ENCODE measurements at places on chromosomes 5 and 9.

- no peaks in the 10 kb centered on the region for H3K36me3 ChIP-seq
- H3K4me1 ChIP-seq, result no peaks in the 10 kb centered on the region
- H3K27ac ChIP-seq, result no peak overlapping the region
- DNase-seq, result no peak
Measured at GRCh38 chr9:87122947-87123685, 175.8 kb upstream of the GAS1 start.

- no peak overlapping the region for H3K27ac ChIP-seq
- DNase-seq, result peak; percentile 3
- no peaks in the 10 kb centered on the region for H3K36me3 ChIP-seq
- H3K27me3 ChIP-seq, result no peaks in the 10 kb centered on the region
- no peak overlapping the region for H3K4me3 ChIP-seq
Measured at GRCh38 chr5:25891691-25892090, 1146.7 kb downstream of the CDH9 start.

GRCh38 chr5:1366514-1366913, 21.6 kb upstream of the CLPTM1L start:
- DNase-seq, result no peak
- H3K4me1 ChIP-seq, result no peaks in the 10 kb centered on the region
- H3K27ac ChIP-seq, result no peak overlapping the region
- H3K27me3 ChIP-seq, result no peaks in the 10 kb centered on the region
- H3K4me3 ChIP-seq, result no peak overlapping the region

GRCh38 chr5:136638084-136638483, 272.7 kb upstream of the TRPC7 start:
- no peaks in the 10 kb centered on the region for H3K27me3 ChIP-seq
- H3K4me3 ChIP-seq, result no peak overlapping the region
- DNase-seq, result peak; percentile 15
- no peaks in the 10 kb centered on the region for H3K4me1 ChIP-seq
- no peaks in the 10 kb centered on the region for H3K36me3 ChIP-seq

DNA sequence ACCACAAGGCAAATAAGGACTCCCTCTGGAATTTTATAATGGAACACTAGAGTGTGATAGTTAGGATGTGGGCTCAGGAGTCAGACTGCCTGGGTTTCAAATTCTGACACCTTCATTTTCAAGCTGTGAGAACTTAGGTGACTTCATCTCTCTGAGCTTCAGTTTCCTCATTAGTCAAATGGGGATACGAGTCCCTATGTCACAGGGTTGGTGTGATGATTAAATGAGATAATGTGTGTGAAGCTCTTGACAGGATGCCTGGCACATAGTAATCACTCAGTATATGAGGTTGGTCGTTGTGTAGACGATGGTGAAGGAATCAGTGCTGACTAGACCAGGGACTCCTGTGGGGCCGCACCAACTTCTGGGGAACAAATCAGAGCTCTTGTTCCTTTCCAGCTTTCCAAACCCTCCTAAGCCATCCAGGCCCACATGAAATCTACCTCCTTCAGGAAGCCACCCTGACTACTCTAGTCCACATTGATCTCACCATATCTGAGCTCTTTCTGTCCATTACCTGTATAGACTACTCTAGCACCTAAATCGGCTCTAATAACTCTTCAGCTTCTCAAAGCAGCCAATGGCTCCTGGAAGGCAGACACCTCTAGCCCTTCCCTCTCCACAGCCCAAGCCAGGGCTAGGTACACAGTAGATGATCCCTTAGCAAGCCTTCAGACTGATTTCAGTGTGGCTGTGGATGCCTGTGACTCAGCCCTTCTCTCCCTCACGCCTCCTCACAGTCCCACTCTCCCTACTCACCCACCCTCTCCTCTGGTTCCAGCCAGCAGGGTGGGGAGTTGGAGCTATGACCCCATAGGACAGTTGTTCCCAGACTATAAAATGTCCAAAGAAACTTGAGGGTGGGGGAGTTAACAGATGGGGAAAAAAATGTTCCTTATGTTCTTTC, 2.5 kb upstream of the TCF7 start:
- no peaks in the 10 kb centered on the region for H3K27me3 ChIP-seq
- no peak overlapping the region for H3K27ac ChIP-seq
- H3K4me1 ChIP-seq, result peaks cover 25% of the 10 kb centered on the region
- no peak overlapping the region for H3K4me3 ChIP-seq
- DNase-seq, result peak; percentile 88

- H3K27me3 ChIP-seq, result no peaks in the 10 kb centered on the region
- H3K27ac ChIP-seq, result no peak overlapping the region
- no peaks in the 10 kb centered on the region for H3K4me1 ChIP-seq
Measured at GRCh38 chr5:137278476-137278875, 220.7 kb downstream of the SPOCK1 start.

GRCh38 chr5:119745976-119746375, 116.6 kb downstream of the FAM170A start:
- H3K36me3 ChIP-seq, result no peaks in the 10 kb centered on the region
- no peaks in the 10 kb centered on the region for H3K27me3 ChIP-seq
- no peak overlapping the region for H3K4me3 ChIP-seq

DNA sequence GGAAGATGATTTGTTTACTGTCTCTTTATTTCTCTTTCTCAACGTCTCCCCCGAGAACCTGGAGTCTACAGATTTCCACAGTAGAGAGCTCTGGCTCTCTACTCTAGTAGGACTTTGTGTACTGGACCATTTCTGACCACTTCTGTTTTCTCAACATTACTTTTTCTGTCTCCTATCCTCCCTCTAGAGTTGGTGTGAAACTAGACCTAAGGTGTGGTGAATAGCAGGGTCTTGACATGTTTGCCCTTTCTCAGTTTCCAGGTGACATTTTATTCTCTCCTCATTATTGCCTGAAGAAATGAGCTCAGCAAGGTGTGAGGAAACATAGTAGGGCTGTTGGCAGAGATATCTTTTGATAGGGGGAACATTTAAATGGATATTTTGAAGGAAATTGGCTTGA, 62.1 kb upstream of the IL6ST start:
- no peaks in the 10 kb centered on the region for H3K36me3 ChIP-seq
- no peak overlapping the region for H3K27ac ChIP-seq
- DNase-seq, result no peak
- H3K4me3 ChIP-seq, result no peak overlapping the region
